ENCODE measurements at places on chromosomes 2 and 18.

DNA sequence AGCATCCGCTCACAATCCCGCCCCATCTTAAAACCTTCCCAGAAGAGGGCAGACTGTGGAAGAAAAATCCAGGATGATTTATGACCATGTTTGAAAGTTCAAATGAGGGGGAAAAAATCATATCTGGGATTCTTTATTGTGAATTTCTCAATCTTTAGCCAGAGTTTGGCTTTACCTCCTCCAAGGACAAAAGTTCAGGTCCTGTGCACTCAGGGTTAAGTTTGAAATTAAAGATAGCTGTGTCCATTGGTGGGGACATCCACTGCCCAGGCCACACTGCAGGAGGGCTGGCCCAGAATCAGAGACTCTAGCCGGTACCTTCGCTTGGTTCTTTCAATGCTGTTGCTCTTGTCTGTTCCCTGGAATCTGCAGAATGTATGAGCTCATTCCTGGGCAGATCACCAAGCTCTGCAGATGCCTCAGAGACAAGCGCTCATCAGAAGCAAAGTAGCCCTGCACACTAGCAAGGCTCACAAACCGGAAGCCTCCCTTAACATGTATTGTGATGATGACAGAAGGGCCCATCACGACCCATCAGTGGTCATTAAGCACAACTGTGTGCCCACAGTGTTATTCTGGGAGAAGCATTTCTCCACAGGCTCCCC is 375.3 kb upstream of the KLHL29 start:
- no peak for DNase-seq

GRCh38 chr2:212893216-212893615 is 258.2 kb downstream of the IKZF2 start:
- no peak for DNase-seq

- DNase-seq = no peak
Observed at GRCh38 chr18:59159986-59160385, 20.3 kb downstream of the SEC11C start.

DNA sequence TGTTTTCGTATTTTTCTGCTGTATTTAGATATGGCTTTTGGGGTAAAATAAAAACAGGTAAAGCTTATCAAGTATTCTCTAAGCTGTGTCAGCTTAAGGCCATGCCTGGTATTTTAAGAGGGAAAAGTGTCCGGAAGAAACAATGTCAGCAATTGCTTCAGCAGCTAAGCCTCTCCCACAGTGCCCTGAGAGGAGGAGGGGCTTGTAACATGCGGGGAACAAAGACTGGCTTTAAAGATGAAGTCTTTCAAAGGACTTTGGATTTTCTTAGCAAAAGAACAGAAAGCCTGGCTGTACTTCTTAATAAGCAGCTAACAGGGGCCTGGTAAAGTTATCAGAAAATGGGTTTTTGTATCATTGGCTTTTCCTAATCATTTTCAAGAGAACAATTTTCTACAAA is 102.8 kb downstream of the PXDN start:
- DNase-seq = no peak

- no peak for DNase-seq
Observed at GRCh38 chr2:201040867-201041628, 30.4 kb downstream of the HYCC2 start.

Measured in Caco-2 (cell line).